ENCODE measurements at places on chromosomes 12 and 14.

GRCh38 chr12:45912774-45913173 is 77.6 kb downstream of the SCAF11 start:
- DNase-seq, result no peak

DNA sequence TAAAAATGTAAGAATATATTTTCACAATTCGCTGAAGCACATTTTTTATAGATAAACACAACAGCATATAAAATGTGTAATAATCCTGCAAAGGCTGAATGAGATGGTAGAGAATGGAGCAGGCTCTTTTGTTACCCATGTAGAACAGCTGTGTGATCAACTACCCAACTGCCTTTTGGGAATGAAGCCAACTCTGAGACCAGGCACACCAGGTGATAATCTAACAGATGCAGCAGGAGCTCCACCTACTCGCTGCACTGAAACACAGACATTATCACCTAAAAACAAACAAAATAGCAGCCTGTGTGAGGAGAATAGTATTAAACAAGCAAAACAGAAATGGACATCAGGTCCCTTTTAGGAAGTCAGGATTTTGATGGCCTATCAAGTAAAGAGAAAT is 183.3 kb downstream of the CCDC59 start:
- DNase-seq, result no peak

DNA sequence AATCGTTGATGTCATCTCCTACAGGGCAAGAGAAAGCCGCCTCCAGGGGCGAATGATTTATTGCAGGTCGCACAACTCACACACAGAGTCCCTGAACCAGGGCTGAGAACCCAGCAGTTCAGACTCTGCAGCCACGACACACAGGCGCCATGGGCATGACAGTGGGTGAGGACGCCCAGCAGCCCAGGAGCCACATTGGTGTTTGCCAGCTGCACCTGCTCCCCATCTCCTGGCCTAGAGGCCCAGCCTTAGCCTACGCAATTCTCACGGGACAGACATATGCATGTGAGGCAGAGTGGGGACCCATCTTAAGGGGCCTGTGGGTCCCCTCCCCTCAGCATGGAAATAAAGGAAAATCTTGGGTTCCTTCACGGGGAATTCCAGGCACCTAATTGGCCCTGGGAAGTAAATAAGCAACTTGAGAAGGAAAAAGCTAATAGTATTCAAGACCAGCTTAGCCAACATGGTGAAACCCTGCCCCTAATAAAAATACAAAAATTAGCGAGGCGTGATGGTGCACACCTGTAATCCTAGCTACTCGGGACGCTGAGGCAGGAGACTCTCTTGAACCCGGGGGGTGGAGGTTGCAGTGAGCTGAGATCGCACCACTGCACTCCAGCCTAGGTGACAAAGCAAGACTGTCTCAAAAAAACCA is 69.3 kb downstream of the RIMBP2 start:
- no peak for DNase-seq

DNA sequence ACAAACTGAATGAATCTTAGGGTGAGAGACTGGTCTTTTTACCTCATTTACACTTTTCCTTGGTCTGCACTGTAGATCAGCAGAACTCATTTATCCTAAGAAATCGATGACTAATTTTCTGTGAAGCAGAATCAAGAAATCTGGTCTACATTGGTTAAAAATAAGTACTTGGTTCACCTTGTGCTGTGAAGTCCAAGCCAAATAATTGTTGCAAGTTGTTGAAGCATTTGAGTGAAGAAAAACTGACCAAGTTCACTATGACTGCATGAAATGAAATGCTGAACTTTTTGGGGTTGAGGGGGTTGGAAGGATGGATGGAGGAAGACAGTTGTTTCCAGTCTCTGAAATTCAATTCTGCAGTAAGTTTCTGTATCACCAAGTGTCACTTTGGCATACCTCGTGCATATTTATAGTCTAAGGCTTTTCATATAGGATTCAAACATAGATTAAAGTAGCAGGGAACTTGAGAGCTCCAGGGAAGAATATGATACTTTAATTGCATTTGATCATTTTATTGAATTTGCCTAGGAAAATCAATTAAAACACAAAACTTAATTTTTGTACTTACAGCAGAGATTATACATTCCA is 75.0 kb downstream of the FAR2 start:
- no peak for DNase-seq

- no peak for DNase-seq
These were observed 60.6 kb downstream of the FBXL14 start for GRCh38 chr12:1533602-1534304.

GRCh38 chr14:88791629-88792472 is 902 bp downstream of the EML5 start:
- DNase-seq, result no peak

GRCh38 chr12:110742096-110742717 is 484 bp downstream of the PPP1CC start:
- no peak for DNase-seq

DNA sequence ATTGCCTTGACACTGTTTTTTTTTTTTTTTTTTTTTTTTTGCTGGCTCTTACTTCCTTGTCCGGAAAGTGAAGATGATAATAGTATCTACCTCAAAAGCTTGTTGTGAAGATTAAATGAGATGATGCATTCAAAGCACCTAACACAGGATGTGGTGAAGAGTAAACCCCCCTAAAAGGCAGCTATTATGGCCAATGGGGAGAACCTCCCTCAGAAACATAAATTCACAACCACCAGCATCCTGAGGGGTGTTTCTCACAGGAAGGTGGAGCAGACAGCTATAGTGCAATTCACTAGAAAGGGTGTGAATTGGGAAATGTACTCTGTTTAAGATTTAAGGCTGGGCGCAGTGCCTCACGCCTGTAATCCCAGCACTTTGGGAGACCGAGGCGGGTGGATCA is 85.4 kb upstream of the CRY1 start:
- no peak for DNase-seq

DNA sequence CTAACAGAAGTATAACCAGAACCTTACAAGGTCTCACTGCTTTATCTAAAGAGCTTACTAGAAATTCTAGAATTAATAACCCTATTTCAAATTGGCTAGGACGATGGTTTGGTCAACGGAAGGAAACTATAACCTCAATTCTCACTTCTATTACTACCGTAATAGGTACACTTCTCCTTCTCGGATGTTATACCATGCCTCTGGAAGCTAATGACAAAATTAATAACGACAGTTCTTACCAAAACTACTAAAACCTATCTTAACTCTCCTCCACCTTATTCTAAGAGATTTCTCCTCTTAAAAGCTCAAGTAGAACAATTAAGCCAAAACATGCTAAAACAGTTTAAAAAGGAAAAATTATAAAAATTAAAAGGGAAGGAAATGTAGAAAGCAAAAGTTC is 23.7 kb upstream of the UBC start:
- DNase-seq, result no peak

DNA sequence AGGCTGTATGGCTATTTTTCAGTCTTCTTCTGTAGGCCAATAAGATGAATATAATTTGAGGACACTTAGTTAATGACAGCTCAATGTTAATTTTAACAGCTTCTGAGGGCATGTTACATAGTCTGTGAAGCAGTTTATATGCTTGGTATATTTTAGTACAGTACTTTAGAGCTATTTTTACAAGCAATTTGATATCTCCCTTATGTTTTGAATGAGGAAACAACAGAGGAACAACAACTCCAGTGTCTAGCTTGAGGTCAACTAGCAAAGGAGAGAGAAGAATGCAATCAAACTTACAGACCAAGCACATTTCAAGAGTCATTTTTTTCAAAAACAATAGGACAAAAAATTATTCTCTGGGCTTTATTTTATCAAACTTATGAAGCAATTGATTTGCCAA is 469.1 kb upstream of the DCN start:
- DNase-seq, result no peak

- DNase-seq, result no peak
These were observed 513 bp downstream of the PFDN5 start for GRCh38 chr12:53295891-53296219.

- no peak for DNase-seq
These were observed 66.9 kb downstream of the CMKLR1 start for GRCh38 chr12:108271951-108272872.

- DNase-seq, result no peak
These were observed 129.3 kb upstream of the LMNTD1 start for GRCh38 chr12:25682421-25682820.

- peak; percentile 72 for DNase-seq
These were observed 68.2 kb upstream of the ETV6 start for GRCh38 chr12:11581179-11581755.

DNA sequence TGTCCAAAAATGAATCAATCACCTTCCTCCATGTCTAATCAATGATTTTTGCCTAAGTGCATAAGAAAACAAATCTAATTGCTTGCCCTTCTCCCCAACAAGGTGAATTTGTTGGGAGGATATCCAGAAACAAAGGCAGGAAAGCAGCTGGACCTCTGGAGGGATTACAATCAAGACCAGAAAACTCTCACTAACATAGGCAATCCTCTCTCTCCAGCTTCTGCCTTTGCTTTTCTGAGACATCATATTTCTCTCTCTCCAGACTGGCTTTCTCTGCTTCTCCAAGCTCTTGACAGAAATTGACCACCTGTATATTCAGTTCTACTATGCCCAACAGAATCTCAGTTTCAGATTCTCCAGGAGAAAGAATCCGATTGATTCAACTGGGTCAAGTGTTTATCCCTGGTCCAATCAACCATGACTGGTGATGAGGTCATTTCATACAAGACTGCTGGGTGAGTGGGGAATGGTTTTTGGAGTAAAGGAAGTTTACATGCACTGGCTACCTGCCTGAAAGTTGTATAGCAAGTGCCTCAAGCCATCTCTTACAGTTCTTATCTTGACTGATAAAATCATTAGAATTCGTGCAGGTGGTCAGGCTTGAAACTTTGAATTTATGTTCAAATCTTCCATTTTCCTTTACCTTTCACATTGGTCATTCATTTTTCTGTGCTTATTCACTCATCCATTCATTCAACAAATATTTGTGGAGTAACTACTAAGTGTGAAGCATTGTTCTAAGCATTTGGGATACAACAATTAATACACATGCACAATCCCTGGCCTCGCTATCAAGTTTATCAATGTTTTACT is 22.2 kb upstream of the CFAP54 start:
- no peak for DNase-seq

DNA sequence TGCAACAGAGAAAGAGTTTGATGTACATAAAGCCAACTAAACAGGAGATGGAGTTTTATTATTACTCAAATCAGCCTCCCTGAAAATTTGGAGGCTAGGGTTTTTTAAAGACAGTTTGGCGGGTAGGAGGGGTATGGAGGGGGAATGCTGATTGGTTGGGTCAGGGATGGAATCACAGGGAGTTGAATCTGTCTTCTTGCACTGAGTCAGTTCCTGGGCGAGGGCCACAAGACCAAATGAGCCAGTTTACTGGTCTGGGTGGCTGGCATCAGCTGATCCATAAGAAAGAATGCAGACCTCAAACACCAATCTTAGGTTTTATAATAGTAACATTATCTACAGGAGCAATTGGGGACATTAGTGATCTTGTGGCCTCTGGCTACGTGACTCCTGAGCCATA is 64.9 kb downstream of the RIN3 start:
- no peak for DNase-seq

DNA sequence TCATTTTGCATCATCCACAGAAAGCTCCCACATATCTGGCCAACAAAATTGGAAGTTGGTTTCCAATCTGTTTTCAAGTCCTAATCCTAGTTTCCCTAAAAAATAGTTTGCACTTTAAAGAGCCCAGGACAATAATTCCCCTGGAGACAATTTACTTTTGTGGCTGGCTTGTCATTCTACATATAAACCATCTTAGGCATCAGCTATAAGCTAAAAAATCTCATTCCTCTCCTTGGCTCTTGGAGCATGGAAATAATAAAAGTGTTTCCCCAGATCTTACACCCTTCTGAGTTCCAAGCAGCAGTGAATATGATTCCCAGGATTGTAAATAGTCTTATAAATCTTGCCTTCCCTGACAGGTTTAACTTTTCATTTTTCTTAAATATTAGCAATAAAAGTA is 89.1 kb upstream of the NUDT4 start:
- DNase-seq, result no peak

- DNase-seq, result peak; percentile 76
These were observed 19.7 kb downstream of the SYNE3 start for GRCh38 chr14:95496690-95497259.

- DNase-seq, result no peak
These were observed 294.0 kb downstream of the LRFN5 start for GRCh38 chr14:41900644-41901043.

DNA sequence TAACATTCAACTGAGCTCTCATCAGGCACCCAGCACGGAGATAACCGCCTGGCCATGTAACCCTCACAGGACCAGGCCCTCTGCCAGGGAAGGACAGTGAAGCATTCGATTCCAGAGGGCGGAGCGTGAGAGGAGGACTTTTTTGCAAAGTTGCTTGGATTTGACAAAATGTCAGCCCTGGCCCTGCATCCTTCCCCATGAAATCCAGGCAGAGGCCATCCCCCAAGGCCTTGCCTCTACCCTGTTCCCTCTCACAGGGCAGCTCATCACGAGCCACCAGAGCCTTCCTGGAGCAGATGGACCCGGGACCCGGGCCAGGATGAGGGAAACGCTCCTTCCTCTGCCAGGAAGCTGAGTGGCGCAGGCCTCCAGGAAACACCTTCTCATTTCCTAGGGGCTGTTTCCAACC is 17.0 kb downstream of the CAMKK2 start:
- DNase-seq, result no peak

GRCh38 chr14:32167907-32168306 is 33.9 kb upstream of the RNU6-7 start:
- DNase-seq, result no peak

DNA sequence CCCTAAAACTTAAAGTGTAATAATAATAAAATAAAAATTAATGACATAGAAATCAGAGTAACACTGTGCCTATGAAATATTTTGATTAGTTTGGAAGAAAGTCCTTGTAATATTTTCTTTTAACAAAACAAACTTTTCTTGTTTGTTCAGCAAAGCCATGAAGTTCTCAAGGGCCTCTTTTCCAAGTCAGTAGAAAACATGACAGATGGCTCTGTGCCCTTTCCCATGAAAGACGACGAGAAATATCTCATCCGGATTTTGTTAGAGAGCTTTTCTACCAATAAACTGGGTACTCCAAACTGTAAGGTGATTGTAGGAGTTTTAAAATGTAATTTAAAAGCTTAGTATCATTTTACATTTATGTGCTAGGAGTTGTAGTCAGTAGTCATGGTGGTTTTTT is 54.5 kb upstream of the ASPG start:
- DNase-seq, result no peak

- no peak for DNase-seq
These were observed 706.2 kb downstream of the GALC start for GRCh38 chr14:87286826-87287225.

- DNase-seq, result no peak
These were observed 40.5 kb downstream of the DIO3 start for GRCh38 chr14:101601606-101602465.

GRCh38 chr12:12176402-12176801 is 90.4 kb downstream of the LRP6 start:
- no peak for DNase-seq

- no peak for DNase-seq
These were observed 47.9 kb downstream of the TMEM117 start for GRCh38 chr12:43883748-43884147.

DNA sequence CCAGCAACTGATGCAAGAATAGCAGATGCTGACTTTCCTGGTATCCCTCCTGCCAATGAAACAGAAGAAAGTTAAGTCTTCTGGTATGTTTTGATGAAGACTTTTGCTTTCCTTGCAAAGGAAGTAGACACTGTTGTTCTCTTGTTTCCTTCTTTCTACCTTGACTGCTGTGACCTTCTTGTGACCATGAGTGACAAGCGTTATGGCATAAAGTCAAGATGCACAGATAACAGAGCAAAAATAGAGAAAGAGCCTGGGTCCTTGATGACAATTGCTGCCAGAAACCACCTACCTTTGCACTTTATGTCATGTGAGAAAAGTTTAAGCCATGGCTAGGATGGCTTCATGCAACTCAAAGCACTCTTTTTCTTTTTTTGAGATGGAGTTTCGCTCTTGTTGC is 49.2 kb upstream of the LTA4H start:
- no peak for DNase-seq
